ENCODE measurements at places on chromosomes 13 and 19. TPM values are rescaled to one million over a fixed set of nuclear protein-coding genes. Genes with fewer than 3 reads are reported as not detected.

Gene PPM1N
- total RNA-seq: 8.1 TPM

Gene TTC9B
- 0.25 TPM for total RNA-seq

Gene ZNF90
- not detected for total RNA-seq

Gene CPT1C
- total RNA-seq: 14.5 TPM
